GM12878 (cell line): ENCODE measurements at places on chromosomes 2 and 18. TPM values are rescaled to one million over a fixed set of nuclear protein-coding genes. Genes with fewer than 3 reads are reported as not detected.

- no peak overlapping the region for H3K4me3 ChIP-seq
- no peak overlapping the region for H3K27ac ChIP-seq
- no peaks in the 10 kb centered on the region for H3K36me3 ChIP-seq
- no peaks in the 10 kb centered on the region for H3K27me3 ChIP-seq
- no peak for DNase-seq
- no peaks in the 10 kb centered on the region for H3K4me1 ChIP-seq
These were observed 137.1 kb downstream of the ARHGAP28 start for GRCh38 chr18:6866552-6867085.

DNA sequence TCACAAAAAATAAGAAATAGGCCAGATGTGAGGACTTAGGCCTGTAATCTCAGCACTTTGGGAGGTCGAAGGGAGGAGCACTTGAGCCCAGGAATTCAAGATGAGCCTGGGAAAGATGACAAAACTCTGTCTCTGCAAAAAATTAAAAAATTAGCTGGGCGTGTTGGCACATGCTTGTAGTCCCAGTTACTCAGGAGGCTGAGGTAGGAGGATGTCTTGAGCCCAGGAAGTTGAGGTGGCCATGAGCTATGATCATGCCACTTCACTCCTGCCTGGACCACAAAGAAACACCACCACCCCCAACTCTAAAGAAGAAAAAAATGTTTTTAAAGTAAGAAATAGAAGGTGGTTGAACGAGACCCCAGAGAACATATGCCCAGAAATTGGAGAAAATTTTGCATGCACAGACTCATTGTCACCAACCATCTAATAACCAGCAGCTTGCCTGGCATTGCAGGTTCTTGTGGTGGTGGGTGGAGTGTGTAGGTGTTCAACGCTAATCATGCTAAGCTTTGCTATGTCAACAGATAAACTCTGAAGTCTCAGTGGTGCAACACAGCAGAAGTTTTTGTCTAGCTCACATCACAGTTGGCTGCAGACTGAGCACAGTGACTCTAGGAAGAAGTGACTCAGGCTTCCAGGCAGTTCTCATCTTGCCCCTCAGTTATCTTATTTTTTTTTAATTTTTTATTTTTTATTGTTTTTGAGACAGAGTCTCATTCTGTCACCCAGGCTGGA, 18.6 kb downstream of the ARL4C start:
- H3K27ac ChIP-seq: no peak overlapping the region
- DNase-seq: no peak
- H3K27me3 ChIP-seq: no peaks in the 10 kb centered on the region
- H3K4me1 ChIP-seq: peaks cover 3% of the 10 kb centered on the region
- no peak overlapping the region for H3K4me3 ChIP-seq

DNA sequence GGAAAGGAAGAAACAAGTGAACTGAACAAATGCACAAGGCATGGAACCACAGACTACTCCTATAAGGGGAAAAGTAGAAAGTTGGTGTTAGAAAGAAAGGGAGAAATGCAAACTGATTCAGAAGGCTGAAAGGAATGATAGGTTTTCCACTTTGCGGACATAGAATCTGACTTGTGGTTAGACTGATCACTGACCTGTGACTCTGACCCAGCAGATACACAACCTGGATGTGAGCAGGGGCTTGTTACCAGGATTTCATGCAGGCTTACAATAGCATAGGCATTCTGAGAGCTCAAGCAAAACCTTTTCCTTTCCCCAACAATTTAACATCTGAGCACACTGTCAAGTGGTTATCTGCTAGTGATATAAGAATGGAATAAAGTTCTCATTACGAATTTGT, 237.0 kb upstream of the CDH20 start:
- H3K4me3 ChIP-seq: no peak overlapping the region
- no peak for DNase-seq
- no peaks in the 10 kb centered on the region for H3K4me1 ChIP-seq

GRCh38 chr2:216283038-216283900, 89.0 kb downstream of the MARCHF4 start:
- no peak overlapping the region for H3K4me3 ChIP-seq
- no peak for DNase-seq
- H3K27ac ChIP-seq: no peak overlapping the region

- no peak for DNase-seq
- H3K4me1 ChIP-seq: no peaks in the 10 kb centered on the region
- H3K36me3 ChIP-seq: no peaks in the 10 kb centered on the region
These were observed 93.9 kb upstream of the AGAP1 start for GRCh38 chr2:235399895-235400294.

The ALK gene
- total RNA-seq: not detected in 2 replicates

The MPP4 gene
- 0.13 TPM in 1 of 2 replicates, not detected in the other for total RNA-seq

The MYO5B gene
- total RNA-seq: 4.1 and 4.4 TPM in 2 replicates

The OR6B2 gene
- not detected in 2 replicates for total RNA-seq
